Right ventricle myocardium superior (tissue), 1 donor: ENCODE measurements at places on chromosomes 5 and 9.
A peak's percentile ranks its signal among the peaks of the same experiment; 100 is the strongest.

DNA sequence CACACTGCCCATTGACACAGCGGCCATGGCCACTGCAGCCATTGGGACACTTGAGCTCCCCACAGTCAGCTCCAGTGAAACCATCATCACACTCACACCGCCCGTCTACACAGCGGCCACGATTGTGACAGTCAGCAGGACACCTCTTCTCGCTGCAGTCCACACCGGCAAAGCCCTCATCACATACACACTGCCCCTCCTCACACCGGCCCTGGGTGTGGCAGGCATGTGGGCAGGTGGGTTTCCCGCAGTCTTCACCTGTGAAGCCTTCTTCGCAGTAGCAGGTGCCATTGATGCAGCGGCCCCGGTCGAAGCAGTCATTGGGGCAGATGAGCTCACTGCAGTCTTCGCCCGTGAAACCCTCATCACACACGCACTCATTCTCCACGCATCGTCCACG, 31.5 kb downstream of the TNC start:
- DNase-seq = no peak

GRCh38 chr9:16915126-16915831, 44.8 kb upstream of the BNC2 start:
- peak; percentile 48 for DNase-seq

DNA sequence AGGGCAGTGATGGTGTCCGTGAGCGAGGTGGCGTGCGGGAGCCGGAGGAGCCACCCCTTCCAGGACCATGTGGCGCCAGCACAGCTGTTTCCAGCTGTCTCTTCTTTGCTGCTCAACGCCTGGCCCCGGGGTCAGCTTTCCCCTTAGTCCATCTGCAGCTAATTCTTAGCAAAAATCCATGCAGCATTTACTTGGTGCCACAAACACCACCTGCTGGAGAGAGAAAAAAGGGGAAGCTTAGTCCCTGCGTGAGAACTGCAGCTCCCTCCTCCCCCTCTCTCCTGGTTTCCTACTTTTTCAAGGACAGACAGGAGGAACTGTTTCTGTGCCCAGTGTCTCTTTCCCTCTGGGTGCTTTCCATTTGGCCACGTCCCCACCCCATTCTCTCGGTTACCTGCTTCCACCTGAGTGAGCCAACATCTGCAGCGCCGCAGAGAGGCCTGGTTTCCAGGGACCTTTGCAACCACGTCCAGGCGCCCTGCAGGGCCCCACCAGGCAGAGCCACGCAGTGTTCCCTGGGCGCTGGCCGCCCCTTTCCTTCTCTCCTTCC, 3.4 kb downstream of the SLC6A19 start:
- peak; percentile 41 for DNase-seq

DNA sequence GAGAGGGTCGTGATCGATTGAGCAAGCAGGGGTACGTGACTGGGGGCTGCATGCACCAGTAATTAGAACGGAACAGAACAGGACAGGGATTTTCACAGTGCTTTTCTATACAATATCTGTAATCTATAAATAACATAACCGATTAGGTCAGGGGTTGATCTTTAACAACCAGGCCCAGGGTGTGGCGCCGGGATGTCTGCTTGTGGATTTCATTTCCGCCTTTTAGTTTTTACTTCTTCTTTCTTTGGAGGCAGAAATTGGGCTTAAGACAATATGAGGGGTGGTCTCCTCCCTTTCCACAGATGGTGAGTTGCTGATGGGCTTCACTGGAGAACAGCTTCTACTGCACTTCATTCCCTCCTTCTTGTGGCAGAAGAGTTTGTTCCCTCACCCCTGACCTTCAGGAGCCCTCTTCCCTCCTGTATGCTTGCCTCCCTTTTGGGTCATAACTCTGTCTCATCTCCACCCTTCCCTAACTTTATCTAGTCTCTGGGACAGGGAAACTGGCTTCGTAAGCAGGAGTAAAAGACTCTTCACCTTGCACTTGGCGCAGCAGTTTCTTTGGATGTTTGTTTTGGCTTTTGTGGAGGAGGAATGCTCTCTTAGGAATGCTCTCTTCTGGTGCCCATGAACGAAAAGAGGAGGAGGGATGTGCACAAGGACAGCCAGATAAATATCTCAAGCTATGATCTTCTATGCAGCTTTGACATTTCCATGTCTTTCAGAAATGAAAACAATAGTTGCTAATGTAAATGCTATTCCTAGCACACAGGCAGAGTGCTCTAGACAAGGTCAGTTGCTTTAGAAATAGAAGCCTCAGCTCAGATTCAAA, 139.8 kb upstream of the RPS23 start:
- DNase-seq = peak; percentile 52

DNA sequence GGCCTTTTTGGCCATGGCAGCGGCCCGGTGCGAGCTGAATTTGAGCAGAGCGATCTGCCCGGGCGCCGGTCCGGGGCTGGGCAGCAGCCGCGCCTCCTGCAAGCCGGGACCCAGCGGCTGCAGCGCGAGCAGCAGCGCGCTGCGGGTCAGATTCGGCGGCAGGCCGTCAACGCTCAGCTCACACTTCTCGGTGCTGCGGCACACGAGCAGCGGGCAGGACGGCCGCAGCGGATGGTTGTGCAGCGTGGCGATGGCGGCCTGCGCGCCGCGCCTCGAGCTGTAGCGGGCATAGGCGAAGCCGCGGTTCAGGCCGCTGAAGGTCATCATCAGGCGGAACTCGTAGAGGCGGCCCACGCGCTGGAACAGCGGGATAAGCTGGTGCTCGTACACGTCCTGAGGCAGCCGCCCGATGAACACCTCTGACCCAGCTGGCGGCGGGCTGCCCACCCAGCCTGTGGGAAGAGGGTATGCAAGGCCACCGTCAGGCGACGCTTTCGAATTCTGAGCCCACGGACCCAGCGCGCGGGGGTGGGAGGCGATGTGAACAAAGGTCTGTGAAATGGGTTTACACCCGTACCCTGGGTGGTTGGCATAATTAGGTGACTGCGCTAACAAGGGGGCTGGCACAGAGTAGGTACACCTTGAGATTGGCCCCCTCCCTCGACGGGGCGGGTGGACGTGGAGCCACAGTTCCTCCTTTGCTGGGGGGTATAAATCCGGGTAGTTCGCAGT, 755 bp downstream of the DND1 start:
- peak; percentile 67 for DNase-seq

GRCh38 chr5:107512029-107512428, 158.7 kb downstream of the EFNA5 start:
- no peak for DNase-seq

- peak; percentile 79 for DNase-seq
Observed at GRCh38 chr5:175657593-175658271, at the start of gene HRH2. Gene HRH2, plus strand, starts transcription at chr5:175658071. Its CDS starts 25,163 bp downstream, at chr5:175683234.

DNA sequence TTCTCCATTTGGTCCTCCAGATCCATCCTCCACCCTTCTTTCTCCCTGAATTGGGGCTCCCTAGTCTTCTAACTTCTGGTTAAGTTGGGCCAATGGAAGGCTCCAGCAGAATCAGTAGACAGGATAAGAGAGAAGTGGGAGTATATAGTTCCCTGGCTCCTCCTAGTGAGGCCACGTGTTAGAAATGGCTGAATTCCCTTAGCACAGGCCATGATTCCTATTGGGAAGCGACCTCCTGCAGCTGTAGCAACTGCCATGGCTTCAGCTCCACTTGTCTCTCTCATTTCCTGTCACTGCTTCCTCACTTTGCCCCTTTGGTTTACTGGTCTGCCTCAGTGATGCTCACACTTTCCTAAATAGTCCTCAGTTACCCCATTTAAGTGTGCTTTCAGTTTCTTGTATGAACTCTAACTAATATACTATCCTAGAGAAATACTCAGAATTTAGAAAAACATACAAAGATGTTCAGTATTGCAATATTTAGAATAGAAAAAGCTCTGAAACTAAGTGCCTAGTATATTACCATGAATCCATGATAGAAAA, 104.8 kb upstream of the SMARCA2 start:
- DNase-seq = no peak

DNA sequence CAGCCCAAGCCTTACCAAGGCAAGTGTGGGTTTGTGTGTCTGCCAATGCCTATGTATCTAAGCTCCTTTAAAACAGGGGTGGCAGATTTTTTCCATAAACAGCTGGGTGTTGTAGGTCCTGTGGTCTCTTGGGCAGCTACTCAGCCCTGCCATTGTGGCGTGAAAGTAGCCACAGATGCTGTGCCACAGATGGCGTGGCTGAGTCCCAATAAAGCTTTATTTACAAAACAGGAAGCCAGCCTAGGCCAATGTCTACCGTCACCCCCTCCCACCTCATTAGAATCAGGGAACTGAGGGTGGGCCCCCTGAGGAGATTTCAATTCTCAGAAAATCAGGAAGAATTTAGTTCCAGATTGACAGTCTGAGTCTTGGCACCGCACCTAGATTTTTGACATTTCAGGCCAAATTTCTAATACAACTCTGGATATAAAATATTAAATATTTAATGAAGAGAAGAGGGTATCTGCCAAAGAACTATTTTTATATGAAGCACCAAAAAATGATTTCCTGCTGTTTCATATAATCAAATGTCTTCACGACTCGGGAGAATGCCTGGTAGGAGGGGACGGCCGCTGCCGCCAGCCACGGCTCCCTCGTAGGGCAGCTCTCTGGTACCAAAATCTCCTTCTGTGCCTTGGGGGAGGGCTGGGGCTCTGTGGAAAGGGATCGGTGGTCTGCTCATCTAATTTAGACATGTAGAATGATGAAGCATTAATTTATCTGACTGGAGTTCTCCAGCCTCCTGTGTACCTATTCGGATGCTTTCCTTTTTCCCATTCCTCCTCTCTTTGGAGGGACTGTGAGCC, 420.9 kb downstream of the IRX2 start:
- DNase-seq = no peak

DNA sequence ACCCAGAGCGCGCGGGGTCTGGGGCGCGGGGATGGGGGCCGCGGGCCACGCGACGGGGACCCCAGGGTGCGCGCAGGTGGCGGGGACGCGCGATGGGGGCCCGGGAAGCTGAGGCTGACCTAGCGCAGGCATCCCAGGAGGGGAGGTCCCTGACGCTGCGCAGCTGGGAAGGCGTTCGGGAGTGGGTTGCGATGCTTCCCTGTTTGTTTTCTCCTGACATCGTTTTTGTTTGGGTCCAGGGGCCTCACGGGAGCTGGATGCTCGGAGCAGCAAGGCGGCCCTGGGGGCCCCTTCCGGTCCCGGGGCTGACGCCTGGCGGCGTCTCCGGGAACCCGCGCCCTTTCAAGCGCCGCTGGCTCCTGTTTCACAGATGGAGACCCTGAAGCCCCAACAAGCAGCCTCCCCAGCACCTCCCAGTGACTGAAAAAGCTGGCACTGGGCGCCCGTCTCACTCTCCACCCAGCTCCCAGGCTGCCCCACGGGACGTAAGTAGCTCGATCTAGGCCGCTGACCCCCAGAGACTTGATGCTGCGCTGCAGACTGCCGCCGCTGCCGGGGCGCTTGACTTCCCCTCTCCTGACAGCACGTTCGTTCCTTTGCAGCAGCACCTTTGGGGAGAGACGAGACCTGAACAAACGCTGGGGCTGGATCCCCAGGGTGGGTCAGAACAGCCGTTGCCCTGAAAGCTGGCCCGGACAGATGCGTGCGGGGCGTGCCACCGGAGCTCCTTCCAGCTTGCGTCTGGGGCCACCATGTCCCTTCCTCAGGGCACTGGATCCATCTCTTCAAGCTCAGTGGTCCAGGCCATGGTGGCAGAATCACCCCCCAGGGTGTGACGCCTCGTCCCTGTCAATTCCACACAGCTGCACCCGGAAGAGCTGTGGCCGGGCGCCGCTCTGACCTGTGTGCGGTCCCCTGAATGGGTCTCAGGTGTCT, 593 bp downstream of the BRD3OS start:
- peak; percentile 58 for DNase-seq

- DNase-seq = peak; percentile 47
Observed at GRCh38 chr9:81389569-81389993, 299.8 kb downstream of the TLE1 start.

DNA sequence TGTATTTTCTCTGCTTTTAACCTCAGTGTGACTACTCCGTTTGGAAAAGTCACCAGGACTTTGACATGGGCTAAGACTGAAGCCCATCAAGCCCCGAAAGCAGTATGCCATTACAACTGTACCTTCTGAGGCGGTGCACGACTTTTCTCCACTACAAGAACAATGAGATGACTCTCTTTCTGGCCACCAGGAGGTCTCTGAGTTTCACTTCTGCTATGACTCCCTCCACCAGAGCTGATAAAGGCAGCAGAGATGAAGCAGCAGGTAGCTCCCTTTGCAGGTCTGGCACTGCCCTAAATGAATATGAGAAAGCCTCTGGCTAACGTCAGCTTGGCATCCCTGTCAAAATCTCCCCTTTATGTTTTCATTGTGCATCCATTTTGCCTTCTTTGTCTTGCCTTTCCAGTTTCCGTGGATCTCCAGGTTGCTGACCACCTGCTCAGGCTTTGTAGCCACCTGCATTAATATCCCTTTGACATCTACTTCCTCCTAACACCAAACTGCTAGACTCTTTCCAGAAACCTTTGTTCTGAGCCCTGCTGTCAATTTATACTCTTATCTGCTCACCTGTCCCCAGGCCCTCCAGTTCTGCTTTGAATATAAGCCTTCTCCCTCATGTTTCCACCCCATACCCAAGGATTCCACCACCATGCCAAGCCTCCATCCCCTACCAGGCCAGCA, 221.7 kb downstream of the ZNF608 start:
- no peak for DNase-seq

DNA sequence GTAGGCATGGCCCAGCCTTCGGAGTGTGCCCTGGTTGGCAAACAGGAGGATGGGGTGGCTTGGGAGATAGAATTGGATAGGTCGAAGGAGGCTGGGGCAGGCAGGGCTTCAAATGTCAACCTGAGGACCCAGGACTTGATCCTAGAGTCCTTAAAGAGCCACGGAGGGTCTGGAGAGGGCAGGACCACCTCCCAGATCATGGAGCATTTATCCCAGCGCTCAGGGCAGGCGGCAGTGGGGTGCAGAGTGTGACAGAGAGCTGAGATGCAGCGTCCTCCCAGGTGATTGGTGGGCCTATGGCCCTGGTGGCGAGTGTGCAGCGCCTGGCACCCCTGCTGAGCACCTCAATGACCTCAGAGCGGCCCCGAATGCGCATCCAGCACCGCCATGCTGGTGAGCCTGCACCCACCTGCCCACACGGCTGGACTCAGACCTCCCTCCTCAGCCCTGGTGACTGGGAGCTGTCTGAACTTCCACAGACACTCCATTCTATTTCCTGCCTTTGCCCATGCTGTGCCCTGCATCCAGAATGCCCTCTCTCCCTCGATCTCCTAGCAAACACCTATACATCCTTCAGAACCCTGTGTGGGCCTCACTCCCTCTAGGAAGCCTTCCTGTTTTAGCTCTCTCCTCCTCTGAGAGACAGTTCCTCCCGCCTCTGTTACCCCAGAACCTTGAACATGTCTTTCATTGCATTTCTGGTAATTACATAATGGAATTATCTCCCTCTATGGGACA, 6.3 kb downstream of the ADGRD2 start:
- DNase-seq = no peak

GRCh38 chr5:145792840-145793239, 42.3 kb downstream of the PRELID2 start:
- DNase-seq = no peak

- DNase-seq = no peak
Observed at GRCh38 chr5:68134033-68134668, 81.4 kb upstream of the PIK3R1 start.

GRCh38 chr5:151270599-151270998, 17.6 kb downstream of the GM2A start:
- no peak for DNase-seq

DNA sequence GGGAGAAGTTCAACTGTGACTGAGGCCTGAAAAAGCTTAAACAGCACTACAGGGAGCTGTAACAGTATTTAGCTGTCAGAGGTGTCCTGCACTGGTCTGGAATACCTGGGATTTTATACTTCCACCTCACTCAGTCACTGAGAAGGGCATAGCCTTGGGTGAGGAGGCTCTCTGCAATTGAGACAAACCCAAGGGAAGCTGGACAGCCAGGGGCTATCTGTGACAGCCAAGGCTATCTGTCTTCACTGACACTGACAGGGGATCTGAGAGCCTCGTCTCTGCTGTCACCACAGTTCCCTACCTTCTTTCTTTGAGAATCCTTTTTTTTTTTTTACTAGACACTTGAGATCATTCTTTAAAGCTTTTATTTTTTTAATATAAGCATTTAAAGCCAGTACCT, 356.2 kb upstream of the CD180 start:
- no peak for DNase-seq
